ENCODE measurements at places on chromosomes 13 and 19.

DNA sequence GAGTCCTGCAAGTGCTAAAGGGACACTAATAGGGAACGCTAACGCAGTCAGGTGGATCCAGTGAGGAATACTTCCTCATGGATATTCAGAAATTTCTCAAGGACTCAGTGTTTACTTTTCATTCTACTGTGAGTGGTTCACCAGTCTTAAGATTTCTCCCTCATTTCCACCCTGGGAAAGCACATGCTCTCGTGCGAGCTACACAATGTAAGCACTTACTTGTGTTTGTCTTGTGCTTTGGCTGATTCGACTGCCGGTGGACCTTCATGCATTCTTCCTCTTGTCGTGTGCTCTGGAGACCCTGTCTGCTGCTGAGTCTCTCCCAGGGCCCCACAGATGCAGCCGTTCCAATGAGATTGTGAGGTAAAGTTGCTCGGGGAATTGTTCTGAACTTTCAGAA is 180.1 kb downstream of the NUFIP1 start:
- DNase-seq = no peak

DNA sequence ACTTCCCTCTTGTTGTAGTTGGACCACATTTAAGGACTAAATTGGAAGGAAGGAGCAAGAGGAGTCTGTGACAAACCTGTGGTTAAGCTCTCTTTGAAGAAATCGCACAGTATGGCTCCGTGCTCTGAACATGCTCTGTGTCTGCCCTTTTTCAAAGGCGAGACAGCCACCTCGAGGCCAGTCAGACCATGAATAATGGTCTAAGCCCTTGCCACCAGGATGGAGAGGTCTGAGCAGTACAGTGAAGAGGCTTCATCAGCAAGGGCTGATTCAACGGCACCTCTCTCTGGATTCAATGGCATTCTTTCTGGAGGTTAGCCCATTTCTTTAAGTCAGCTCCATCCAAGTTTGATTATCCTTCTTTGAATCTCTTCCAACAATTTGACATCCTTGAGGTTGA is 30.9 kb downstream of the FAM216B start:
- no peak for DNase-seq

DNA sequence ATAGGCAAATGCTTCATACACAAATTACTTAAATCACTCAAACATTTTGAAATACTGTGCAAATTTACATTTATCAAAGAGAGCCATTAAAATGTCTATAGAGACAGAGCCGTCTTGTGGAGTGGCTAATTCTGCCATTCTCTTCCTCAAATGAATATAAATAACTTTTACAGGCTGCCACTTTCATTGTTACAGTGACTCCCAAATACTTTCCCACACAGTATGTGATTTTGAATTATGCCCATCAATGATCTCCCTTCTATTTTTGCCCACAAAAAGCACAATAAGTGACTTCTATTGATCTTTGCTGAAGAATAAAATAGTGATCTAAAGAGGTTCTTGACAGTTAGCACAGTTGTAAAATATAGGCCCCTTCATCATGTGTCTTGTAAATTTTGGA is 1244.9 kb downstream of the PCDH17 start:
- DNase-seq = no peak

DNA sequence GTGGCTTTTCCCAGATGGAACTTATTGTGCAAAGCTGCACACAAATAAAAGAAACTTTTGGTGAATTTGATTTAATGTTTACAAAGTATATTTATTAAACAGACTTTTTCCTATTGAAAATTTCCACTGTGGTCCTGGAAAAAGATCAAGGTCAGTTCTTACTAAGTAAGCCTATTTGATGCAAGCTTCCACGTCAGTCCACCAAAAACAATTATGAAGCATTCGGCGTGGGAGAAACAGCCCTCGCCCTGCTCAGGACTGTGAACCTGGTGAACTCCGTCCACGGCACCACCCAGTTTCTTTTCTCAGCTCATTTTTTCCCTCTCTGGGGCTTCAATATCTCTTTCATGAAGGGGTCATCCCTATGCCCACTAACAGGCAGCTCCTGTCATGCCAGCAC is 149.8 kb downstream of the EFNB2 start:
- DNase-seq = no peak

- no peak for DNase-seq
Observed at GRCh38 chr19:13301627-13302334, 151.6 kb downstream of the IER2 start.

- no peak for DNase-seq
Observed at GRCh38 chr19:7513809-7514642, 1.9 kb upstream of the ZNF358 start.

GRCh38 chr19:16170134-16170533 is 3.2 kb downstream of the CIB3 start:
- DNase-seq = no peak

DNA sequence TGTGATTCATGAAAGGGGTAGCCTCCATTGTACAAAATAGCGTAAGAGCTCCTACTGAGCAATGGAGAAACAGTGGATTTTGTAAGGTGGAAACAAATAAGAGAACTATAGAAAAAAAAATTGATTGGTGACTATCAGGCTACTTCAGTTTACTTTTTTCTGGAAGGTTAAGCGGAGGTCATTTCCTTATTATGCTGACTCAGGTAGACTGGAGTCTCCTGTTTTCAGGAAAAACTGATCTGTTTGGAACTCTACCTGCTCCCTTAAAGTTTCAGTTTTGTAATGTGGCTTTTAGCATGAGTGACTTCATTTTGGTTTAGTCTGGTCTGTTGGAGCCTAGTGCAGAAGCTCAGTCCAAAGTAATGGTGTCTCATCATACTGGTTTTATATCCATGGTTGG is 3.4 kb downstream of the ZNF607 start:
- no peak for DNase-seq

GRCh38 chr19:5103061-5103701 is 134.3 kb downstream of the KDM4B start:
- no peak for DNase-seq

DNA sequence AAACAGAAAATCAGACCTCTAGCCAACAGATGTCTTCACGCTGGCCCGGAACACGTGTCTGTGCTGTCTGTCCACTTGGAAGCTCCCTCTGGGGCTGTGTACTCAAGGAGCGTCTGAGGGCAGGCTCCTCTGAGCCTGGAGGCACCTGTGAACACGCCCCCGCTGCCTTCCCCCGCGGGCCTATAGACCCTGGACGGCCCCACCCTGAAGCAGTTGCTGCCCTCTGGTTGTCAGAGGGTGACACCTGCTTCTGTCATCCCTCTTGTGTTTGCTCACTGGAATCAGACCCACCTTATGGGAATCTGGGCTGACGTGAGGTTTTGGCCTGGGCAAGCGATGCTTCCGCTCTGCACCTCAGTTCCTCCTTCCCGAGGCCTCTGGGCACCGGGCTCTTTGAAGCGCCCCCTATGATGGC is 19.2 kb downstream of the EPN1 start:
- DNase-seq = no peak

DNA sequence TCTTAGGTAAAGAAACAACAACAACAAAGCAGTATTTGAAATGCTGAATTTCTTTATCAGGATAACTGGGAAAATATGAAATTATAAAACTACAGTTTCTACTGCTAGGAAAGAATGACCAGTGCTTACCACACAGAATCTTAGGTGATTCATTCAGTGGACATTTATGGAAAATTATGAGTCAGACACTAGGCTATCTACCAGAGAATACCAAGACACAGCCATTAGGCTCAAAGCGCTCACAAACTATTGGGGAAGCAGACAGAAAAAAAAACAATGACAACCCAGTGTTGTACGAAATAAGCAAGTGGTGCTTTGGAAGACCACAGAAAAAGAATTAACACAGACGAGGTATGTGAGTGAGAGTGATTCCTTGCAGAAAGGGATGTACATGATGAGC is 1019.5 kb downstream of the PCDH9 start:
- peak; percentile 48 for DNase-seq

GRCh38 chr19:11657307-11657706 is 60.0 kb downstream of the ZNF627 start:
- DNase-seq = no peak

DNA sequence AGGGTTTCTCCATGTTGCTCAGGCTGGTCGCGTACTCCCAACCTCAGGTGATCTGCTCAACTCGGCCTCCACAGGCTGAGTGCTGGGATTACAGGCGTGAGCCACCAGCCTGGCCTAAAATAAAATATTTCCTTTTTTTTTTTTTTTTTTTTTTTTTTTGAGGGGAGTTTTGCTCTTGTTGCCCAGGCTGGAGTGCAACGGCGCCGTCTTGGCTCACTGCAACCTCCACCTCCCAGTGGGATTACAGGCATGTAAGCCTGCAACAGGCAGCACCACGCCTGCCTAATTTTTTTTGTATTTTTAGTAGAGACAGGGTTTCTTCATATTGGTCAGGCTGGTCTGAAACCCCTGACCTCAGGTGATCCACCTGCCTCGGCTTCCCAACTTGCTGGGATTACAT is 4.9 kb downstream of the ZNF506 start:
- DNase-seq = no peak

- DNase-seq = no peak
Observed at GRCh38 chr13:110816500-110816899, 98.4 kb downstream of the ANKRD10 start.

DNA sequence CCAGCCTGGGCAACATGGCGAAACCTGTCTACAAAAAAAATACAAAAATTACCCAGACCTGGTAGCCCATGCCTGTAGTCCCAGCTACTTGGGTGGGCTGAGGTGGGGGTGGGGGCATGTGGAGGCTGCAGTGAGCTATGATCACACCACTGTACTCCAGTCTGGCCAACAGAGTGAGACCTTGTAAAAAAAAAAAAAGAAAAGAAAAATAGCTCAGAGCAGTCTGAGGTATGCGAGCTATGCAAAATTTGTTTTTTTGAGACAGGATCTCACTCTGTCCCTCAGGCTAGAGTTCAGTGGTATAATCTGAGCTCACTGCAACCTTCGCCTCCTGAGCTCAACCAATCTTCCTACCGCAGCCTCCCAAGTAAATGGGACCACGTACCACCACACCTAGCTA is 7.1 kb upstream of the TOMM40 start:
- DNase-seq = no peak

GRCh38 chr13:73935991-73936390 is 198.2 kb downstream of the KLF12 start:
- no peak for DNase-seq

- DNase-seq = no peak
Observed at GRCh38 chr19:13396250-13397080, 109.8 kb downstream of the CACNA1A start.

- DNase-seq = no peak
Observed at GRCh38 chr13:21104199-21105019, 43.0 kb upstream of the LATS2 start.

GRCh38 chr13:98495627-98496478 is 81.1 kb downstream of the STK24 start:
- DNase-seq = no peak

GRCh38 chr19:2290441-2291184 is 8.6 kb upstream of the PEAK3 start:
- DNase-seq = no peak

DNA sequence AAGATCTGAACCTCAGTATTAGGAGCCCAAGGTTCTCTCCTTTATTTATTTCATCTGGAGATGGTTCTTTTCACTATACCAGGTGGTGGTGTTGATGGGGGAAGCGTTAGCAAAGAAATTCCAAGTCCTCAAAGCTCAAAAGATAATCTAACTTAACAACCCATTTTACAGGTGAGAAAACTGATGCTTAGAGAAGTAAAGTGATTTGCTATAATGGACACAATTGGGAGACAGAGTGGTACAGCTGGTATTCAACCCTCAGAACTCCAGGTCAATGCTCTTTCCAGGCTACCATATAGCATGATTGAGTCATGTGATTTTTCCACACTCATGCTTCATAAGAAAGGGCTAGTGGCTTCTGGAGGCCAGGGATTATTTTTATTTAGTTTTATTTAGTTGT is 25.0 kb upstream of the URAD start:
- no peak for DNase-seq

DNA sequence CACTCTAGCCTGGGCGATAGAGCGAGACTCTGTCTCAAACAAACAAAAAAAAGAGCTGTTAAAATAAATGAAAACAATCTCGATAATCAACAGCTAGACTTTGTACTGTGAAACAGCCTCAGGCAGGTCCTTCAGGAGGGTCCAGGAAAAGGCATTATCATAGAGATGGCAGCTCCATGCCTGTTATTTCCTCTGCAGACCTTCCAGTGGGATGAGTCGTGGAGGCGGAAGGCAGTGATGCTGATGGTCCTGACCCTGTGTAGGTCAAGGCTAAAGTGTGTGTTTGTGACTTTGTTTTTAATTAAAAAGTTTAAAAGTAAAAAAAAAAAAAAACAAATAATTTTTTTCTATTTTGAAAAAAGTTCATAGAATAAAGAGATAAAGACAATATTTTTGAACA is 117.4 kb downstream of the TNFRSF19 start:
- DNase-seq = no peak

DNA sequence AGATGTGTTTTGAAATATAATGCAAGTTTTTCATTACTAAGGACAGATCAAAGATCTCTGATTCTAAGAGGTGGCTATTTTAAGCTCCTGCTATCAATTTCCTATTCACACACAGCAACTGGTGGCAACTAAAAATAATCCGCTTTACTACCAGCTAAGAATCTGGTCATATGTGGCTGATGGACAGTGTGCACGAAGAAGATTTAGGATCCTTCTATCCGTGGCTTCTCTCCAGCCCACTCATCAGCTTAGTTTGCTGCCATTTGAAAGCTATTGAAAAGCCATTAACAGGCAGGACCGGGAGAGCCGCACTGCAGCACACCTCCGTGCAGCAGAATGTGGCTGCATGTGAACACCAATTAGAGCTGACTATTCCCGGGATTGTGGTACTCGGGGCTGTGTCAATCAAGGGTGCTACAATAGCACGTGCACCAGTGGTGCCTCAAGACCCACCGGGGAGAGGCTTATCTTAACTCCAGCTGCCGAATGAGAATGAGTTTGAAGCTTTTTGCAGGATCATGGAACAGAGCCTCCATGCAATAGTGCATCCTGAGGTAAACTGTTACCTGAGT is at the start of gene MYO16:
TSS of gene MYO16 (plus strand) at position 431 of the 572 bp plus-strand sequence. CDS start 234 bp downstream, outside the sequence.
- DNase-seq = no peak

DNA sequence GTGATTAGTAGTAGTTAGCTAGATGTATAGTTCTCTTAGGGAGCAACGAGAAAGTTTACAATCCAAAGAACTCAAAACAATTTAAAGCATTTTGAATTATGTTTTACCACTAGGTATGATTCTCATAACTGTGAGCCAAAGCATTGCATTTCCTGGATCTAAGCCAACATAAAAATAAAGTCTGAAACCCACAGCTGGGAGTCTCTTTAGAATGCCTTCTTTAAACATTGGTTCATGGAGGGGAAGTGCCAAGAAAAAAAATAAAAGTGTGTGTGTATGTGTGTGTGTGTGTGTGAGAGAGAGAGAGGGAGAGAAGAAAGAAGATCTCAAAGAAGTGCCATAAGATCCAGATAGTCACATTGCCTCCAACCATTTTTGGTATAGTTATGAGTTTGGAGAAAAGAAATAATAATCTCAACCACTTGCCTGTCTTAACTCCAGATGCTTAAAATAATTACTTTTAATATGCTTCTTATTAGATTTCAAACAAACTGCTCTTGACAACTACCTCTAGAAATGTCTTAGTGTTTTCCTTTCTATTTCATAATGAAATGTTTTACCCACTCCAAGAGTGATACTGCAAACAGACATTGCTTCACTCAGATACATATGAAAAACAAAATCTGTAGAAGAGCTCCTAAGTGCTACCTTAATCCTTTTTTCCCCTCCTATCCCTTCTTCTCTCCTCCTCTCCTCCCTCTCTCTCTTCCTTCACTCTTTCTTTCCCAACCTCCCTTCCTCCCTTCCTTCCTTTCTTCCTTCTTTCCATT is 554.1 kb downstream of the KCTD12 start:
- no peak for DNase-seq

GRCh38 chr19:30523791-30524190 is 151.6 kb downstream of the ZNF536 start:
- no peak for DNase-seq

- DNase-seq = no peak
Observed at GRCh38 chr19:14198384-14199376, 7.3 kb downstream of the ADGRL1 start.

GRCh38 chr13:100115693-100116254 is 26.9 kb downstream of the PCCA start:
- no peak for DNase-seq
